Endothelial cell (in vitro differentiated cells): ENCODE measurements at places on chromosomes 7 and 10.

- no peak for DNase-seq
Measured at GRCh38 chr10:117938104-117938503, 108.6 kb downstream of the RAB11FIP2 start.

DNA sequence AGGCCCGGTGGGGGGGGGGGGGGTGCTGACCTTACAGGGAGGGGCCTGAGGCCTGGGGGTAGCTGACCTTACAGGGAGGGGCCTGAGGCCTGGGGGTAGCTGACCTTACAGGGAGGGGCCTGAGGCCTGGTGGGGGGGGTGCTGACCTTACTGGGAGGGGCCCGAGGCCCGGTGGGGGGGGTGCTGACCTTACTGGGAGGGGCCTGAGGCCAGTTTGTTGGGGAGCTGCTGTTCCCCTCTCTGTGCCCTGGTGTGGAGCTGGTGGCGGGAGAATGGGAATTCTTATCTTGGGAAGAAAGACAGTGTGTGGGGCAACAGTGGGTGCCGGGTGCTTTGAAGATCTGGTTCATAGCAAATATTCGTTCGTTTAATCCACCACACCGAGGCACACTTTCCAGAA, 46.6 kb upstream of the CFAP46 start:
- no peak for DNase-seq

- DNase-seq = no peak
Measured at GRCh38 chr10:76010703-76011102, 579.3 kb downstream of the LRMDA start.

DNA sequence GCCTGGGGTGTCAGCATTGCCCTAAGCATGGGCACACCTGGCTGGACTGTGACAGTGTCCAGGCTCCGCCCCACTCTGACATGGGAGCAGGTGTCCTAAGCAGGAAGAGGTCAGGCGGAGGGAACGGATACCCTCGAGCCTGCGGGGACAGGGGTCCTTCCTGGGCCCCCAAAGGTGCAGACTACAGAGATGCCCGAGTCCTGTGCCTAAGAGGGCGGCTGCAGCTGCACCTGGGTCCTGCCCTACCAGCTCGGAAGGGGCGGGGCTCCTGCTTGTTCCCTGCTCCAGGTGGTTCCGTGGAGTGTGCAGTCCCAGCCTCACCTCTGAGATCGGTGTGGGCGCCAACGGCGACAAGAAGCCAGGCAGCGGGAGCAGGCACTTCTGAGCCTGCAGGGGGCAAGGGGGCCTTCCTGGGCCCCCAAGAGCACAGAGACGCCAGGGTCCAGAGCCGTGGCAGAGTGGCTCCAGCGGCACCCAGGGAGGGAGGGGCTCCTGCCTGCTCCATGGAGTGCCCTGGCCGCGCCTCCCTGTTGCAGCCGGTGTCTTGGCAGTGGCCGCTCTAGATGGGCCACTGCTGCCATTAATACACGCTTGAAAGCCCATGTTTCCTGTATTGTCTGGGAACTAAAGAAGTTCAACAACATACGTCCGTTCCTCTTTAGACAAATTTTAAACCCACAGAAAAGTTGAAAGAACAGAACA, 64.5 kb upstream of the CACNA2D1 start:
- DNase-seq = no peak

DNA sequence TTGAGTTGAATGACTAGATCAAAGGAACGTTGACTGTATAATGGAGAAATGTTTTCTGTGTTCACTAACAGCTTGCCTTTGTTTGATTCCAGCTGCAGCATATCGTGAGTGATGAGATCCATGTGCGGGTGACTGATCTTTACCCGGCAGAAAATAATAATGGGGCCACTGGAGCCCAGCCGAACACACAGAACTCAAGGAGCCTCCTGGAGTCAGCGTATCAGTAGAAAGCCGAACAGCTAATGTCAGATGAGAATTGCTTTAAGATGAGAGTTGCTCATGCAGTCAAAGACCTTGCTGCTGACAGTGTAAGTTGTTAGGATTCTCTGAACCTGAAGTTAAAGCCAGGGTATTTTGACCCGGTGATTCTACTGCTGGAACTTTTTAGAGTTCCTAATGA, 34.3 kb upstream of the MTPAP start:
- DNase-seq = no peak

DNA sequence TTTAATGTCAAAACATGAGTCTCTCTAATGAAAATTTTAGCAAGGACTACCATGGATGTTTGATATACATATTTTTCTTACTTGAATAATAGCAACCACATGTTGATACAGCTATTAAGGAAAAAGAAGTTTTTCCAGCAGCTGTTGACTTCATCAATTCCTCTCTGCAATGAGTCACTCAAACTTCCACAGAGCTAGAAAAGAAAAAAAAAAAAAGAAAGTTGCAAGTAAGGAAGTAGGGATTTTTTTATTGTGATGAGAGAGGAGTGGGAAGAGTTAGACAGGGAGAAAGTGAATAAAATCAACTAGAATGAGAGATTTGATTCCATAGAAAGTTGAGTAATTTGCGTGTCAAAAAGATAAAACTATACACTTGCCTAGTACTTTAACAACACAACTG, 46.2 kb downstream of the CAV1 start:
- DNase-seq = no peak

- no peak for DNase-seq
Measured at GRCh38 chr7:9201928-9202327, 768.5 kb downstream of the NXPH1 start.

DNA sequence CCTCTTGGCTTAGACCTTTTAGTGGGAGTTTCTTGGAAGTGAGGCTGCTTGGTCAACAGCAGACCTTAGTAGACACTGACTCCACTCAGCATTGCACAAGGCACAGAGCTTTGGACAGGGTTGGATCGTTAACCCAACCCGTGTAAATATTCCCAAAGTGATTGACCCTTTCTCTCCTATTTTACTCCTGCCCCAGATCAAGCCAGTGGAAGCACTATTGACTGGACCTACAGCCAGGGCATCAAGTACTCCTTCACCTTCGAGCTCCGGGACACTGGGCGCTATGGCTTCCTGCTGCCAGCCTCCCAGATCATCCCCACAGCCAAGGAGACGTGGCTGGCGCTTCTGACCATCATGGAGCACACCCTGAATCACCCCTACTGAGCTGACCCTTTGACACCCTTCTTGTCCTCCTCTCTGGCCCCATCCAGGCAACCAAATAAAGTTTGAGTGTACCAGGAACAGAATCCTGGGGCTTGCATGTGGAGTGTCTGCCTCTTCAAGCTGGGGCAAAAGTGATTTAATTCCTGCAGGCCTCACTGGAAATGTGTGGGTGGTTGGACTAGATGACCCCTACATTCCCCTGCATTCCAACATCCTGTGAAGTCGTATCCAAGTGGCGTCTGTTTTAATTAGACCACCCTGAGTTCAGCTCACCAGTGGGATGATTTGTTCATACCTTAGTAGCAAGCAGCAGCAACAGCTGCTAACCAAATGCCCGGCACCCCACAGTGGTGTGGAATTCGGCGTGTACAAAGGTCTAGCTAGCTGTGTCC, 7.5 kb downstream of the CPA1 start:
- DNase-seq = no peak

- DNase-seq = no peak
Measured at GRCh38 chr7:17392846-17393245, 94.4 kb downstream of the AHR start.

- DNase-seq = no peak
Measured at GRCh38 chr10:5589011-5589660, 64.4 kb downstream of the CALML3 start.

GRCh38 chr7:47405286-47405904, 176.5 kb downstream of the TNS3 start:
- no peak for DNase-seq

- no peak for DNase-seq
Measured at GRCh38 chr7:14206121-14206520, 216.7 kb upstream of the ETV1 start.

- peak; percentile 71 for DNase-seq
Measured at GRCh38 chr10:133124357-133125211, 35.4 kb upstream of the KNDC1 start.

- no peak for DNase-seq
Measured at GRCh38 chr10:127922675-127923366, 15.9 kb downstream of the PTPRE start.

DNA sequence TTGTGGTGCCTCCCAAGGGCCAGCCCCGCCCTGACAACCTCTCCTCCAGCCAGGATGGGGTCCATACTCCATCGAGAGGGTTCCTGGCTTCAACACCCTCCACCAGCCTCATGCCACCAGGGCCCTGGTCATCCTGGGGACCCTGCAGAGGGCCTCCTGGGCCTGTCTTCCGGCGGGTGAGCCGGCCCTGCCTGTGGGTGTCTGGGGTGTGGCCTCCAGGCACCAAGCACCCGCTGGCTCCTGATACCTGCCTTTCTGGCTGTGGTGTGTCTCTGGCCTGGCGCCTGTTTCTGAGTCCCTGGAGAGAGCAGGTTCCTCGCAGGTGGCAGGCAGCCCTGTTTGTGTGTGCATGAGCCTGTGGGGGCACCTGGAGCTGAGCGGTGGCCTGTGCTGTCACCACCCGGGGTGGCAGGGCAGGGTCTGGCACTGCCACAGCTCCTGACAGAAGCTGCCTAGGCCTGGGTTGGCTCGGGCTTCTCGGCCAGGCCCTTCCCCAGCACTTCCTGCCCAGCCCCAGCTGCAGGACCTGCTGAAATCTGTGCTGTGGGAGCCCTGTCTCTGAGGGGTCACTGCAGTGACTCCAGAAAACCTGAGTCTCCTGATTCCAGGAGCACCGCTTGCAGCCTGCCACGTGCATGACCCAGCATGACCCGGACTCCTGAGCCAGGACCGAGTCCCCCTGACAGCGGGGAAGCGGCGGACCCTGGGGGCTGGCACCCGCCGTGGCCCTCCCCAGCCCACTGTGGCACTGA, 18.4 kb downstream of the ADAM8 start:
- no peak for DNase-seq

DNA sequence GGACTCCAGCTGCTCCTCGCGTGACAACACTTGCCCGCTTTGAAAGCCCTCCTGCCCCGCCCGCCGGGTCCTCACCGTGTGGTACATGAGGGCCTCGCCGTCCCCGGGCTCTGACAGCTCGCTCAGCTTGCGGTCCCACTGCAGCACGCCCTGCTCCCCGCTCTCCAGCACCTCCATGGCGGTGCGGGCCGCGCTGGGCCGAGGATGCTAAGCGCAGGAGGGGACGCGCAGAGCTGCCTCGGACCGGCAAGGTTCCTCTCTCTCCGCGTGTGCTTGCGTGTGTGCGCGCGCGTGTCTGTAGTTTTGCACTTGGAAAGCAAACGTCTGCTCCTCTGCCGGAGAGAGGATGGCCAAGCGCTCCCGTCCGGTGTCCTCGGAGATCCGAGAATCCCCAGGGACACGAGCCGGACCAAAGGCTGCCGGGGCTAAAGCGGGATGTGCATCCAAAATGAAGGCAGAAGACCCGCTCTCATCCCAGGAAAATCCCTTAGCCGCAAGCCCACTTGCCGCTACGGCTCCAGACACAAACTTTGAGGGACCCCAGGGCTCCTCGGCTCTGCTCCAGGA, at the start of gene CREB3L2:
CREB3L2 (minus strand) TSS at position 558 of the 567 bp plus-strand sequence; CDS start at position 177, 381 bp downstream.
- DNase-seq = peak; percentile 69

GRCh38 chr7:19834566-19834965, 61.1 kb upstream of the TMEM196 start:
- DNase-seq = no peak

DNA sequence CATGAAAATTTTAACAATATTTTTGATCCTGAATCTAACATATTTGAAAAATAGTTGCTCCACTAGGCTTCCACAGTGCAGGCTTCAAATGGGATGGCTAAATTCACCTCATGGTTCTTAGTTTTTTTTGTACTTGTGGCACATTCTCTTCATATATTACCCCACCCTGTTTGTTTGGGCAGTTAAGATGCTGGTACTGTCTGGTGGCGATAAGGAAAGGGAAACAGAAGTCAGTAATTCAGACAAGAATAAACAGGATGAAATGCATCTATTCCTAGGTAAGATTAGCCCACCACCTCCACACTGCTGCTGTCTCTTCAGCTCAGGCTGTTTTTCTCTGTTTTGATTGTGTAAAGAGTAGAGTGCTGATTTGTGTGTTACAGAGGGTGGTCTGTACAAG, 44.2 kb downstream of the GLRX3 start:
- no peak for DNase-seq

- no peak for DNase-seq
Measured at GRCh38 chr7:144987686-144988085, 151.8 kb upstream of the TPK1 start.

DNA sequence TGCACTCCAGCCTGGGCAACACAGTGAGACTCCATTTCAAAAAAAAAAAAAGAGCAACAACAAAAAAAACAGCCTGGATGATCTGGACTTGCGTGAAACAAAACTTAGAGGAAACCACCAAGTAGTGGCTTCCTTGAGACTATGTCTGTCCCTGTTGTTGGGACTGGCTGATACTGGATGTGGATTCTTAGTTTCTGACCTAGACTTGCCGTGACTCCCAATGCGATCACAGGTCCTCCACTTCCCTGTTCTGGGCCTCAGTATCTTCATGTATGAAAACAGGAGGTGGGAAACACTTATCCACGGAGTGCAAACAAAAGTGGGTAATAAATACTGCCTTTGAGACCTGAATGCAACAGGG, 125.7 kb downstream of the PRPF18 start:
- no peak for DNase-seq

- no peak for DNase-seq
Measured at GRCh38 chr10:124232686-124233545, 139.5 kb upstream of the CHST15 start.

- peak; percentile 9 for DNase-seq
Measured at GRCh38 chr7:130144312-130145171, 60.7 kb downstream of the TMEM209 start.

- no peak for DNase-seq
Measured at GRCh38 chr7:22586101-22586785, 86.3 kb upstream of the STEAP1B start.

GRCh38 chr7:67692425-67692824, 695.8 kb downstream of the TYW1 start:
- no peak for DNase-seq

GRCh38 chr7:31938650-31939049, 131.6 kb downstream of the PDE1C start:
- DNase-seq = no peak

GRCh38 chr10:62919776-62920175, 103.6 kb upstream of the EGR2 start:
- no peak for DNase-seq

DNA sequence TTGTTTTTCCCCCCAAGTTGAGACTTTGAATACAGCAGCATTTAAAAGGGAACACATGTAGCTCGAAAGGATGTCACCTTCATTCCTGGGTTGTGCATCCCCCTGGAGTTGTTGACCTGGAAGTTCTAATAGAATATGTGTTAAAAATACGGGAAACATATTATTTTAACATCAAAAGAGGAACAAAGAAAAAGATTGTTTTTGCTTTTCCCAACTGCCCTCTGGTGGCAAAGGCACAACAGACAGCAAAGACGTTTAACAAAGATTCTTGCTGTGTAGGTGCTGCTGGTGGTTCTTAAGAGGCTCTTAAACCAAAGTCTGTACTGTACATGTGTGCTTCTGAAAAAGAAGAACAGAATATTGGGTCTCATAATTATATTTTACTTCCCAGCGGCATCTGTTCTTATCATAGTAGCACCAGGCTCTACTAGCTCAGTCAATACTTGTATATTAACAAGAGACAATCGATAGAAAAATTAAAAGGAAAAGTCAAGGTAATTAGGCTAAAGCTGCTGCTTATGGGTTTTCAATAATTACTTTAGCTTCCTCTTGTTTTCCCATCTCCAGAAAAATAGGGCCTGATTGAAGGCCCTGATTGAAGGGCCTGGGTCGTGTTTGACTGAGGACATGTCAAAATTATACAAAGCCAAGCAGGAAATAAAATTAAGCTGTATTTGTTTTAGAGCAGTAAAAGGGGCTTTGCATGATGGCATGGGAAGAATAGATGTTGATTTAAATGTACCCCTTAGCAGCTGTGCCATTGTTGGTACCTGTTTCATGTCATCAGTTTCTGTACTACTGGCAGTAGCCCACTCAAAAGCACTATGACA, 384.2 kb upstream of the LRGUK start:
- peak; percentile 18 for DNase-seq
